ENCODE measurements at places on chromosomes 1 and 21. TPM values are rescaled to one million over a fixed set of nuclear protein-coding genes. Genes with fewer than 3 reads are reported as not detected.

CCDC27 gene
- total RNA-seq, result not detected

KLHDC9 gene
- 9.2 TPM for total RNA-seq

CRYZ gene
- 39.5 TPM for total RNA-seq

CLEC20A gene
- total RNA-seq, result 4.6 TPM

GBP6 gene
- total RNA-seq, result not detected

CDCA8 gene
- total RNA-seq, result 0.66 TPM

TRIM58 gene
- 3.9 TPM for total RNA-seq

NFYC gene
- 30.8 TPM for total RNA-seq

HLX gene
- total RNA-seq, result 27.2 TPM

NPPA gene
- not detected for total RNA-seq

GBP3 gene
- 9.2 TPM for total RNA-seq

SERPINC1 gene
- total RNA-seq, result not detected

AKR7A2 gene
- total RNA-seq, result 91.0 TPM

DNA sequence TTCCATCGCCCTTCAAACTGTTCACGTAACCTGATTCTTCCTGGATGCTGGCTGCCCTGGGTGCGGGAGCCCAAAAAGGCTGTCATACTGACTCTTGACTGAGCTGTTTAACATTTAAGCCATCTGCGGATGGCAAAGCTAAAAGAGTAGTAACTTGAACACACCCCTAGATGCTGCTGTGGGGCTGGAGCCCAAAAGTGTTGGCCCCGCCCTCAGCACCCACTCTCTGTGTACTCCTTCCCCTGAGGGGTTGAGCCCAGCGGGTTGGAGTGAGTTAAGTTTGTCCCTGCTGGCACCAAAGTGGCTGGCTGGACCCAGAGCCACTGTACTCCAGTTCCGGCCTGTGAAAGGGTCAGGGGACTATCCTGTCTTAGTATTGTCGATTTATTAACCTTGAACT, 640.6 kb downstream of the PTPRU start:
- H3K27me3 ChIP-seq, result no peaks in the 10 kb centered on the region
- H3K4me3 ChIP-seq, result no peak overlapping the region
- no peak for DNase-seq
- no peaks in the 10 kb centered on the region for H3K36me3 ChIP-seq

- no peaks in the 10 kb centered on the region for H3K36me3 ChIP-seq
- H3K27me3 ChIP-seq, result no peaks in the 10 kb centered on the region
- H3K4me1 ChIP-seq, result peaks cover 47% of the 10 kb centered on the region
- H3K27ac ChIP-seq, result no peak overlapping the region
- no peak for DNase-seq
These were observed 11.5 kb downstream of the RAP1GAP start for GRCh38 chr1:21657456-21658190.

DNA sequence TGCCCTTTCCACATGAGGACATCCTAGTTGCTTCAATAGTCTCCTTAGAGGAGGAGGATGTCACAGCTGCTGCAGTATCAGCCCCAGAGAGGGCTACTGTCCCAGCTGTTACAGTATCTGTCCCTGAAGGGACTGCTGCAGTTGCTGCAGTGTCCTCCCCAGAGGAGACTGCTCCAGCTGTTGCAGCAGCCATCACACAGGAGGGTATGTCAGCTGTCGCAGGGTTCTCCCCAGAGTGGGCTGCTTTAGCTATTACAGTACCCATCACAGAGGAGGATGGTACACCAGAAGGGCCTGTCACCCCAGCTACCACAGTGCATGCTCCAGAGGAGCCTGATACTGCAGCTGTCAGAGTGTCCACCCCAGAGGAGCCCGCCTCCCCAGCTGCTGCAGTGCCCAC, 78.5 kb upstream of the BMP8A start:
- H3K4me3 ChIP-seq, result no peak overlapping the region
- H3K36me3 ChIP-seq, result peaks cover 13% of the 10 kb centered on the region
- DNase-seq, result no peak
- no peaks in the 10 kb centered on the region for H3K27me3 ChIP-seq

GRCh38 chr1:165717918-165718515, 19.7 kb upstream of the ALDH9A1 start:
- H3K27me3 ChIP-seq, result no peaks in the 10 kb centered on the region
- H3K27ac ChIP-seq, result no peak overlapping the region
- H3K36me3 ChIP-seq, result no peaks in the 10 kb centered on the region
- H3K4me3 ChIP-seq, result no peak overlapping the region
- peak; percentile 72 for DNase-seq
- no peaks in the 10 kb centered on the region for H3K4me1 ChIP-seq

GRCh38 chr1:58588396-58588795, 11.3 kb upstream of the TACSTD2 start:
- H3K4me3 ChIP-seq, result no peak overlapping the region
- H3K27me3 ChIP-seq, result no peaks in the 10 kb centered on the region
- no peak overlapping the region for H3K27ac ChIP-seq
- peaks cover 28% of the 10 kb centered on the region for H3K4me1 ChIP-seq

GRCh38 chr21:45922648-45923047, 58.9 kb upstream of the COL6A1 start:
- no peaks in the 10 kb centered on the region for H3K36me3 ChIP-seq
- no peak for DNase-seq
- no peak overlapping the region for H3K27ac ChIP-seq

GRCh38 chr21:41582298-41582840, 74.4 kb upstream of the TMPRSS2 start:
- no peaks in the 10 kb centered on the region for H3K4me1 ChIP-seq
- H3K27ac ChIP-seq, result no peak overlapping the region
- DNase-seq, result no peak
- no peaks in the 10 kb centered on the region for H3K27me3 ChIP-seq

GRCh38 chr1:99546432-99547416, 99.2 kb upstream of the PALMD start:
- no peak overlapping the region for H3K4me3 ChIP-seq
- no peaks in the 10 kb centered on the region for H3K36me3 ChIP-seq
- peaks cover 14% of the 10 kb centered on the region for H3K4me1 ChIP-seq
- H3K27me3 ChIP-seq, result no peaks in the 10 kb centered on the region

GRCh38 chr1:206087091-206087490, 30.1 kb downstream of the AVPR1B start:
- H3K27ac ChIP-seq, result no peak overlapping the region
- H3K4me1 ChIP-seq, result no peaks in the 10 kb centered on the region
- H3K4me3 ChIP-seq, result no peak overlapping the region
- DNase-seq, result no peak

DNA sequence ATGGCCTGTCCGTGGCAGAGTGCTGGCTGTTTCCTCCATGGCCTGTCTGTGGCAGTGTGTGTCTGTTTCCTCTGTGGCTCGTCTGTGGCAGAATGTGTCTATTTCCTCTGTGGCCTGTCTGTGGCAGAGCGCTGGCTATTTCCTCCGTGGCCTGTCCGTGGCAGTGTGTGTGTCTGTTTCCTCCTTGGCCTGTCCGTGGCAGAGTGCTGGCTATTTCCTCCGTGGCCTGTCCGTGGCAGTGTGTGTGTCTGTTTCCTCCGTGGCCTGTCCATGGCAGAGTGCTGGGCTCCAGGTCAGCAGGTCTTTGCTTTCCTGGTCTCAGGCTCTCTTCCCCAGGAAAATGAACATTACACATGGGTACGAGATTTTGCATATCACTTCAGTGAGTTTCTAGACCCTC, 138.4 kb upstream of the IPO9 start:
- DNase-seq, result no peak
- H3K27ac ChIP-seq, result no peak overlapping the region
- H3K4me1 ChIP-seq, result peaks cover 14% of the 10 kb centered on the region

DNA sequence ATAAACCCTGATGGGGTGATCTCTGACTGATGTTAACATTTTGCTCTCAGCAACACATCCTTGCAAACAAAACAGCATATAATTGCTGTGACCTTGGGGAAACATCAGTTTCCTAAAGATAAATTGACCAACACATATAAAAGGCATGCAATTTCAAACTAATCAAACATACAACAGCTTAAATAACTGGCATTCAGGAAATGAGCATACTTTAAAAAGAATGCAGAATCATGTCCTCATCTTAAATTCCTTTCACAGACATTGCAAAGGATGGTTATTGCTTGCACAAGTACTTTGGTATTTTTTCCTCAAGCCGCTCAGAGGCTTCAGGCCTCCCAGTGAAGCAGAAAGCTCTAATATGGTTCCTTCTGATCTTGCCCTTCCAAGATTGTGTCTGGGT, 53.4 kb upstream of the RGS18 start:
- no peak for DNase-seq
- H3K4me1 ChIP-seq, result no peaks in the 10 kb centered on the region

DNA sequence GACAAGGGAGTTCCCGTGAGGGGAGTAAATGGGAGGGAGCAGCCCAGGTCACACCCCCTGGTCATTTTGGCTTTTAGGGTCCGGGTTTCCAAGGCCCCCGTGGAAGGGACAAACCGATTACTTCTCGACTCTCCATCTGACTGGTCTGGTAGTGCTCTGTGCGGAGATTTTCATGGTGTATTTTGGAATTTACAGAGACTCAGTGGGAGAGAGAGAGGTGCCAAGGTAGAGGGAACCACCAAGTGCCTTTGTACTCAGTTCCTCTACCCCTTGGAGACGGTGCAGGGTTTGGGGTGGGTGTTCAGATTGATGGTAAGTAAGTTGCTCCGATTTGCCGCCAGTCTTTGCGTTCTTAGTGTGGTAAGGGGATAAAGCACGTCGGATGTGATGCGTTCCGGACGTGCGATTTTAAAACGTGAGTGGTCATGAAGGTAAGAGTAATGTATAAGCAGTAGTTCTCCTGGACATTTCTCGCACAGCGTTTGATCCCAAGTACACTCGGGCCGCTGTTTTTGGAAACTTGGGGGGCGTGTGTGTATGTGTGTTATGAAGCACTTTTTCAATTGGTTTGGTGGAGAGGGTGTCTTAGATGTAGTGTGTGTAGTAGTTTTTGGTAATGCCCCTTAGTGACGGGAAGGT, 682 bp downstream of the SUCO start:
- H3K27me3 ChIP-seq, result no peaks in the 10 kb centered on the region
- peak overlapping the region; percentile 94 for H3K4me3 ChIP-seq
- H3K27ac ChIP-seq, result peak overlapping the region; percentile 93

- no peaks in the 10 kb centered on the region for H3K36me3 ChIP-seq
- no peak for DNase-seq
- H3K4me3 ChIP-seq, result no peak overlapping the region
- H3K27me3 ChIP-seq, result no peaks in the 10 kb centered on the region
- H3K4me1 ChIP-seq, result no peaks in the 10 kb centered on the region
- H3K27ac ChIP-seq, result peak overlapping the region; percentile 29
These were observed 119.3 kb downstream of the CRYAA start for GRCh38 chr21:43287795-43288755.

DNA sequence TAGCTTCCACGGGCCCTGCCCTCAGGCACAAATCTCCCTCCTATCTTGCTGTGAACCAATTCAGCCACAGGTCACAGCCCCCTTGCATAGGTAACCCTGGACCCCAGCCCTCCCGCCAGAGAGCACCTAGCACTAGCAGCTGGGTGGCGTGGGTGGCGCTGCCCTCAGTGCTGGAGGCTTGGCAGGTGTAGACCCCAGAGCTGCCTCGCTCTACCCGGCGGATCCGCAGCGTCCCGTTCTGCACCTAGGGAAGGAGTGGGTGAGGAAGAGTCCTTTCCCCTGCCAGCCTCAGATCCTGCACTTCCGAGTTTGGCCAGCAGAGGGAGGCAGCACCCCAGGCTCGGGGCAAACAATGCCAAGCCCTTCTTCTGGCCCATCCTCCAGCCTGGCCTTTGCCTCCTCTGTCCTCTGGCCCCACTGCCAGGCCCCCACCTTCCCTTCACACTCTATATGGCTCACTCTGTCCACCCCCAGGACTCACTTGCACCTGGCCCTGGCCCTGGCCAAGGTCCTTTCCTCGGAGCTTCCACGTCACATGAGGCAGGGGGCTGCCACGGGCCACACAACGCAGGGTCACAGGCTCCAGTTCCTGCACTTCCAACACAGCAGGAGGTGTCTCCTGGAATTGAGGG, 9.0 kb downstream of the IGSF9 start:
- no peak overlapping the region for H3K27ac ChIP-seq
- H3K4me3 ChIP-seq, result no peak overlapping the region
- no peaks in the 10 kb centered on the region for H3K36me3 ChIP-seq
- H3K4me1 ChIP-seq, result peaks cover 12% of the 10 kb centered on the region
- H3K27me3 ChIP-seq, result no peaks in the 10 kb centered on the region
- DNase-seq, result peak; percentile 77

- H3K4me1 ChIP-seq, result no peaks in the 10 kb centered on the region
- no peak for DNase-seq
- H3K27ac ChIP-seq, result no peak overlapping the region
- no peak overlapping the region for H3K4me3 ChIP-seq
- no peaks in the 10 kb centered on the region for H3K36me3 ChIP-seq
- no peaks in the 10 kb centered on the region for H3K27me3 ChIP-seq
These were observed 963.4 kb upstream of the ADGRL4 start for GRCh38 chr1:79969886-79970285.

- no peaks in the 10 kb centered on the region for H3K27me3 ChIP-seq
- H3K4me1 ChIP-seq, result no peaks in the 10 kb centered on the region
- no peak overlapping the region for H3K4me3 ChIP-seq
- no peaks in the 10 kb centered on the region for H3K36me3 ChIP-seq
- no peak overlapping the region for H3K27ac ChIP-seq
These were observed 62.4 kb downstream of the CLEC20A start for GRCh38 chr1:178434360-178434759.

DNA sequence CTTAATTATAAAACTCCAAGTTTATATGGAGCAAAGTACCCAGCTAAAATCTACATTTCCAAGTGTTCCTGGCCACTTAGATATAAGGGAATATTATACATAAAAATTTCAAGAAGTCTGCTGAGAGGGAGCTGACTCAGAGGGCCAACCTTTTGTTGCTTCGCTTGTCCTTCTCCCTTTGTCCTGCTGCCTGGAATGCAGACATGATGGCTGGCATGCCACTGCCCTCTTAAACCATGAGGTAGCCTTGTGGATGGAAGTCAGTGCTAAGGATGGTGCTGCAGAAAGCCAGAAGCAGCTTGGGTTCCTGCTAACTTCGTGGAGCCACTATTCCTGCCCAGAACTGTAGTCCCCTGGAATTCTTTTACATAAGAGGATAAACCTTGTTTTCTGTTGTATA, 38.9 kb upstream of the SRP9 start:
- peaks cover 13% of the 10 kb centered on the region for H3K4me1 ChIP-seq
- DNase-seq, result no peak
- no peaks in the 10 kb centered on the region for H3K27me3 ChIP-seq

- H3K27me3 ChIP-seq, result no peaks in the 10 kb centered on the region
- H3K36me3 ChIP-seq, result no peaks in the 10 kb centered on the region
- no peak overlapping the region for H3K4me3 ChIP-seq
- H3K4me1 ChIP-seq, result peaks cover 26% of the 10 kb centered on the region
These were observed 4.1 kb downstream of the UQCRHL start for GRCh38 chr1:15803380-15803779.

GRCh38 chr1:196951711-196952394, 8.3 kb downstream of the CFHR2 start:
- no peak for DNase-seq
- no peaks in the 10 kb centered on the region for H3K36me3 ChIP-seq
- H3K27ac ChIP-seq, result no peak overlapping the region
- H3K4me3 ChIP-seq, result no peak overlapping the region

DNA sequence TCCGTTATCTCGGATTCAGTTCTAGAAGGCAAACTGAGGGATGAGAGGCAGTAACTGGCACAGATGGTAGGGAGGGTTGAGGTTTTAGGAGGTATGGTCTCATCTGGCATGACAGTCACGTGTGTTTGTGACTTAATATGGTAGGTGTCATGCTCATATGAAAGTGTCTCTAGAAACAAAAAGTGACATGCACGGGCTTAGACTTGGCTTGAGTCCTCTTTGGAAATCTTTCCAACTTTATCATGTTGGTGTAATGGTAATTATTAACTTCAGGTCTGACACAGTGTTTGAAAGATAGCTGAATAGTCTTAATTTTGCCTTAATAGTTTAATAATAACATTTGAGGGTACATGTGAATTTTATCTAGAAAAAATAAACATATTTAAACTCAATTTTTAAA, 218.1 kb downstream of the FMN2 start:
- no peak overlapping the region for H3K27ac ChIP-seq
- peaks cover 1% of the 10 kb centered on the region for H3K4me1 ChIP-seq
- no peaks in the 10 kb centered on the region for H3K27me3 ChIP-seq
- no peaks in the 10 kb centered on the region for H3K36me3 ChIP-seq
- no peak overlapping the region for H3K4me3 ChIP-seq

GRCh38 chr1:89269277-89269676, 3.4 kb downstream of the GBP5 start:
- no peaks in the 10 kb centered on the region for H3K27me3 ChIP-seq
- DNase-seq, result no peak
- H3K27ac ChIP-seq, result no peak overlapping the region

All from tibial nerve (tissue), 4 donors.